Fibroblast of skin of left quadriceps (primary cell): ENCODE measurements at places on chromosomes 3 and 15.
A peak's percentile ranks its signal among the peaks of the same experiment; 100 is the strongest.

- DNase-seq: no peak
Measured at GRCh38 chr3:177751770-177752169, 554.5 kb upstream of the TBL1XR1 start.

- DNase-seq: no peak
Measured at GRCh38 chr3:9253327-9253726, 3.9 kb upstream of the SRGAP3 start.

- DNase-seq: peak; percentile 33
Measured at GRCh38 chr3:24222165-24222805, 272.4 kb downstream of the THRB start.

- no peak for DNase-seq
Measured at GRCh38 chr15:85002517-85002916, 20.9 kb downstream of the PDE8A start.

- DNase-seq: no peak
Measured at GRCh38 chr3:156579427-156579851, 24.5 kb upstream of the SSR3 start.
